ENCODE measurements at places on chromosomes 11 and 22. TPM values are rescaled to one million over a fixed set of nuclear protein-coding genes. Genes with fewer than 3 reads are reported as not detected.

DNA sequence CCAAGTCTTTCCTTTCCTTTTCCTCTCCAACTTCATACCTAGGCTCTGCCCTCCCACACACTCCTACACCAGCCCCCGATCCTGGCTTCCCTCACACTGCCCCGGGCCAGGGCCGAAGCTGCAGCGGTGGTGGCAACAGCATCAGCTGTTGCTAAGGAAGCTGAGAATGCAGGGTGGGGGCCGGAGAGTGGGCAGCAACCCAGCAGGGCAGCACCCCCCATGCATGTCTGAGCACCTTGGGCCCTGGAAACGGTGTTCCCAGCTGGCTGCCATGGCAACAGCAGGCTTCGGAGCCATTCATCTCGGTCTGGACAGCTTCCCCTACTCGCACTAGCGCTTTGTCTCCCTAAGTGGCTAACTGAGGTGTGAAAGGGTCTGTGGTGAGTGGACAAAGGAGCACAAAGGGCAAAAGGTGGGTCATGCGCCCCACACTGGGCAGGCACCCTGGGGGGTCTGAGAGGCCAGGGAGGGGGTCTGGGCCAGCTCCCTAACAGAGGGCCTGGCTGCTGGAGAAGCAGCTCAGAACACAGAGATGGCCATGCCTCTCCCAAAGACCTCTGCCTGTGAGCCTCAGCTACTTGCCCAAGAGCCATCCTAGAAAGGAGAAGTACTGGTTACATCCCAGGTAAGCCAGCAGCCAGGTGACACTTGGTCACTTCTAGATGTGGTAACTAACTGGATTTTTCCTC is 42.1 kb upstream of the JAM3 start:
- no peak overlapping the region for H3K27ac ChIP-seq
- no peaks in the 10 kb centered on the region for H3K27me3 ChIP-seq
- no peaks in the 10 kb centered on the region for H3K36me3 ChIP-seq

GRCh38 chr22:46604306-46604690 is 15.9 kb upstream of the GRAMD4 start:
- no peak overlapping the region for H3K4me3 ChIP-seq
- peak overlapping the region; percentile 56 for H3K27ac ChIP-seq
- no peaks in the 10 kb centered on the region for H3K27me3 ChIP-seq
- H3K36me3 ChIP-seq = no peaks in the 10 kb centered on the region
- DNase-seq = peak; percentile 45
- peaks cover 28% of the 10 kb centered on the region for H3K4me1 ChIP-seq

DNA sequence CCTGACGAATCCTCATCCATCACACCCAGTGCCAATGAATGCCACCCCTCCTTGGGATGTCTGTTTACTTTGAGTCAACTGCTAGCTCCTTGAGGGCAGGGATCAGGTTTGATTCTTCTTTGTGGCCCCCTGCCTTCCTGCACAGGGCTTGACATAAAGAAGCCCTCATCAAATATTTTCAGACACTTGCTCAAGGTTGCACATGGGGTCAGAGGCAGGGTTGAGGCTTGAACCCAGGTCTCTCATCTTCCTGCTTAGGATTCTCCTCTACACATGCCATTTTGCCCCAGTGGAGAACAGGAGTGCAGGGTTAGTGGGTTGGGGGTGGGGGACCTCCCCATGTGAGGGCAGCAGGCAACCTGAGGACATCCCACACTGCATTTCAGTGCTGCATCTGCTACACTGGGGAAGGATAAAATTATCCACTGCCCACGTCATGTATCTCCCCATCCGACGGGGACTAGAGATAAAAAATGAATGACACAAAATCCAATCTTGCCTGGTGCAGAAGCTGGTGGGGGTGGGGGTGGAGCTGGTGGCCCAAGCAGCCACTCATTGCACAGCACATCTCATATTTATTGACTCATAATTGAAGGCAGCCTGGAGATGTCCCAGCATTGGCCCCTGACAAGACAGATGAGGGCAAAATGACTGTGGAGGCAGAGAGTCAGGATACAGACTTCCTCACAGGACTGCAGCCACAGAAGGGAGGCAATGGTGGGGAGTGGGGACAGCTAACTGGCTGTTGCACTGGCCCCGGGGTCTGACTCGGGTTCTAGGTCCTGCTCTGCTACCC is 41.3 kb downstream of the NEU3 start:
- no peaks in the 10 kb centered on the region for H3K27me3 ChIP-seq
- H3K36me3 ChIP-seq = no peaks in the 10 kb centered on the region
- DNase-seq = no peak
- no peak overlapping the region for H3K4me3 ChIP-seq

DNA sequence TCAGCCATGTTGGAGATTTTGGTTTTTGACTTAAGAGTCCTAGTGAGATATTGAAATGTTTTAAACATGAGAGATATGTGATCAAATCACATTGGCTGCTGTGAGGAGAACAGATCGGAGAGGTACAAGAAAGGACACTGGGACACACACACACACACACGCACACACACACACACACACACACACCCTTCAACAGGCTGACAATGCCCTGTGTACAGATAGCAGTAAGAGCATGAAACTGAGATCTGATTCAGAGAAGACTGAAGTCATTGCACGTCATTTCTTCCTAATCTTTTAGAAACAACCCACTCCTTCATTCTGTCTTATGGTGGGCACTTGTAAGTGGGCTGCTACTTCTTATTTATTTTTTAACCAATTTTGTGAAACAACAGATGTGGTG is 200.5 kb upstream of the E2F8 start:
- H3K36me3 ChIP-seq = no peaks in the 10 kb centered on the region
- no peak for DNase-seq
- H3K4me1 ChIP-seq = peaks cover 43% of the 10 kb centered on the region
- no peak overlapping the region for H3K4me3 ChIP-seq
- no peaks in the 10 kb centered on the region for H3K27me3 ChIP-seq

- H3K4me3 ChIP-seq = peak overlapping the region; percentile 29
- no peaks in the 10 kb centered on the region for H3K36me3 ChIP-seq
- peak; percentile 94 for DNase-seq
These were observed 11.6 kb upstream of the RNH1 start for GRCh38 chr11:518463-519202.

DNA sequence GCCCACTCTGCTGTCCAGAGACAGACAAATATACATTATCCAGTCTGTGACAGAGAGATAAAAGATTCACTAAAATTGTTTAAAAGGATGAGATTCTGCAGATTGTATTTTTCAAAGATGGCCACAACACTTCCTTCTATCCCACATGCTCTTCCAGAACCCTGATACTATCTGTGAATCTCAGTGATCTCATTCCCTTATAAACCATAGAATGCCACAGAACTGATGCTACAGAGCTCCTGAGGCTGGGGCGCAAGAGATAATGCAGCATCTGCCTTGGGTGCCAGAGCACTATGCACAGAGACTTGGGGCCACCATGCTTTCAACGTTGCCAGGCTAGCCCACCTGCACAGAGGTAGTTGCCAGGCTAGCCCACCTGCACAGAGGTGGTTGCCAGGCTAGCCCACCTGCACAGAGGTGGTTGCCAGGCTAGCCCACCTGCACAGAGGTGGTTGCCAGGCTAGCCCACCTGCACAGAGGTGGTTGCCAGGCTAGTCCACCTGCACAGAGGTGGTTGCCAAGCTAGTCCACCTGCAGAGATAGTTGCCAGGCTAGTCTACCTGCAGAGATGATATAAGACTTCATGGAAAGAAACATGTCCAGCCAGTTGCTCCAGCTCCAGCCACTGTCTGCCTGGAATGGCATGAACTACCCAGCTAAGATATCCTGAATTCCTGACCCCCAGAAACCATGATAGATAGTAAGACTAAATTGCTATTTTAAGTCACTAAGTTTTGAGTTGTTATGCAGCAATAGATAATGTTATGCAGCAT is 17.6 kb upstream of the SEPTIN5 start:
- no peak overlapping the region for H3K27ac ChIP-seq
- no peaks in the 10 kb centered on the region for H3K36me3 ChIP-seq
- DNase-seq = no peak
- no peaks in the 10 kb centered on the region for H3K27me3 ChIP-seq
- no peaks in the 10 kb centered on the region for H3K4me1 ChIP-seq
- H3K4me3 ChIP-seq = no peak overlapping the region

DNA sequence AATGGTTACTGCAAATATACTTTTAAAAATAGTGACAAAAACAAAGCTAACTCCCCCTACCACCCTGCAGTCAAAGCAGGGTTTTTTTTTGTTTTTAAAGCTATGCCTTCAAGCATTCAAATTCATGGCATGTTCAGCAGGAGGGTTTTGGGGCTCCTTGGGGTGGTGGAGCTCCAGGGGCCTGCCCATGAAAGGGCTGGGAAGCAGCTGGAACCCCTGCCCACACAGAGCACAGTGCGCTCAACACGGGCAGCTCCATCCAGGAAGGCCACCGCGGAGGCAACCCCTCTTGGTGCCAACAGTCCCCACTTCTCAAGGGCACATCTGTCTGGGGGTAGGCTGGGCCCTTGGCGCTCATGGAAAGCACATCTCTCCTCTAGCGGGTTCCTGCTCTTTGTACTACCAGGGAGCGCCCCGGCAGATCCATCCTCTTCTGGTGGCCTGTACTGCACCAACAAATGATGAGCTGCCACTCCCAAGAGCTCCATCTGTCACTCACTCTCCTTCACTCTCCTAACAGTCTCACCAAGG is 16.6 kb upstream of the PHLDA2 start:
- peak overlapping the region; percentile 72 for H3K27ac ChIP-seq
- H3K4me3 ChIP-seq = peak overlapping the region; percentile 16

DNA sequence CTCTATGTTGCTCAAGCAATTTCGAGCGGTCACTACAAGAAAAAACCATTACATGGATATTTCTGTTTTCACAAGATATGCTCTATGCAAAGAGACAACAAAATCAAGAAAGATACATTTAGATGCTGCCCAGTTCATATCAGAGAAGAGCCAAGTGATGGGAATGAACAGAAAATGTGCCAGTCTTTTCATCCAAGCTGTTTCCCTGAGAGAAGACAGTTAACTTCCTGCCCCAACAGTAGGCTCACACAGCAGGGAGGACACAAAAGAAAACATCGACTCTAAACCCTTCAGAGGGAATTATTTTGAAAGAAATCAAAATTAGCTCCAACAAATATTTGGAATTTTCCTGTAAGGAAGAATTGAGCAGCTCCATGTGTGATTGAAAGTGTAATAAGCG is 11.6 kb downstream of the JAML start:
- peaks cover 24% of the 10 kb centered on the region for H3K4me1 ChIP-seq
- no peak for DNase-seq
- H3K4me3 ChIP-seq = no peak overlapping the region
- peaks cover 24% of the 10 kb centered on the region for H3K27me3 ChIP-seq
- H3K36me3 ChIP-seq = peaks cover 3% of the 10 kb centered on the region

Gene CHADL
- total RNA-seq = 1.7 TPM

All from stomach (tissue), 19 donors.